DMS53 (cell line): ENCODE measurements at places on chromosomes 11 and 22.

GRCh38 chr11:5577101-5577500 is 3.6 kb upstream of the OR52B6 start:
- DNase-seq = no peak

DNA sequence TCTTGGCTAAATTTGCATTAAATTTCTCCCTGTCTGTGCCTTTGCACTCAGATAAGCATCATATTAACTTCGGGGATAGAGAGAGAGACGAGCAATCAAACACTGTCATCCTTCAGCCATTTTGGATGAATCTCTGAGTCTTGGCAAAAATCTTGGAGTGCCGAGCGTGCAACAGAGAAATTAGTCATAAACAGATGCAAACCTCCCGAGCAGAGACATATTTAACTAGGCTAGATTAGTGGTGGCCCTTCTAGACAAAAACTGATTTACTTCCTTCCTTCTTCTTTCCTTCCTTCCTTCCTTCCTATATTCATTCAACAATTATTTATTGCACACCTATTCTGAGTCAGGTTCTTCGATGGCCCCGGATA is 114.4 kb upstream of the BLID start:
- DNase-seq = no peak

- DNase-seq = no peak
Observed at GRCh38 chr11:23594755-23595154, 734.5 kb upstream of the CCDC179 start.

- DNase-seq = no peak
Observed at GRCh38 chr11:131695889-131696429, 325.5 kb downstream of the NTM start.

GRCh38 chr22:17074648-17075002 is 10.2 kb upstream of the IL17RA start:
- peak; percentile 29 for DNase-seq

GRCh38 chr11:70368961-70369360 is 29.4 kb upstream of the CTTN start:
- no peak for DNase-seq

DNA sequence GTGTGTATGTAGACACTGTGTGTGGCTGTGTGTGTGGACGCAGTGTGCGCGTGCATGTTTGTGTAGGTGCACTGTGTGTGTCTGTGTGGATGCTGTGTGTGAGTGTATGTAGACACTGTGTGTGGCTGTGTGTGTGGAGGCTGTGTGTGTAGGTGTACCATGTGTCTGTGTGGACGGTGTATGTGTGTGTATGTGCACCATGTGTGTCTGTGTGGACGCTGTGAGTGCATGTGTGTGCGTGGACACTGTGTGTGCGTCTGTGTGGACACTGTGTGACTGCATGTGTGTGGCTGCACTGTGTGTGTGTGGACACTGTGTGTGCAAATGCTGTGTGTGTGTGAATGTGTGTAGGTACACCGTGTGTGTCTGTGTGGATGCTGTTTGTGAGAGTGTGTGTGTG is 10.3 kb downstream of the TRPM5 start:
- DNase-seq = no peak

GRCh38 chr11:87456499-87456898 is 418.8 kb downstream of the TMEM135 start:
- no peak for DNase-seq

GRCh38 chr11:1218256-1218787 is 4.5 kb upstream of the MUC5B start:
- DNase-seq = no peak

- DNase-seq = peak; percentile 18
Observed at GRCh38 chr11:27795955-27796861, 96.0 kb upstream of the BDNF start.

GRCh38 chr22:19207401-19207808 is 28.9 kb upstream of the SLC25A1 start:
- DNase-seq = peak; percentile 16

DNA sequence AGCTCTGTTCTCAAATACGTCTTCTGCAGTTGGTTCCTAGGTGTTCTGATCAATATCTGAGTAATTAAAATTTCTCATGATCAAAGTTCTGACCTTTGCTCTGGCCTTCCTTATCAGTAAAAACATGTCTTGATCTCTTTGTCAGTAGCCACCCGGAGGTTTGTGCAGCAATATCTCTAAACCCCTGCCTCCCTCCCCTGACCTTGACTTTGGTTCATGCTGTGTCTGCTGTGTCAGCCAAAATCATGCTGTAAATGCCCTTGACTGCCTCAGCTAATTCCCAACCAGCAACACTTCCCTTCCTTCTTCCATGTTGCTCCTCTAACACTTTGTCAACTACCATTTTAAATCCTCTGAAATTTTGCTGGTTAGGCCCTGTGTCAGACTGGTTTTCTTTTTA is 424.7 kb downstream of the FAM181B start:
- no peak for DNase-seq

- no peak for DNase-seq
Observed at GRCh38 chr11:128330203-128330602, 257.2 kb downstream of the ETS1 start.

DNA sequence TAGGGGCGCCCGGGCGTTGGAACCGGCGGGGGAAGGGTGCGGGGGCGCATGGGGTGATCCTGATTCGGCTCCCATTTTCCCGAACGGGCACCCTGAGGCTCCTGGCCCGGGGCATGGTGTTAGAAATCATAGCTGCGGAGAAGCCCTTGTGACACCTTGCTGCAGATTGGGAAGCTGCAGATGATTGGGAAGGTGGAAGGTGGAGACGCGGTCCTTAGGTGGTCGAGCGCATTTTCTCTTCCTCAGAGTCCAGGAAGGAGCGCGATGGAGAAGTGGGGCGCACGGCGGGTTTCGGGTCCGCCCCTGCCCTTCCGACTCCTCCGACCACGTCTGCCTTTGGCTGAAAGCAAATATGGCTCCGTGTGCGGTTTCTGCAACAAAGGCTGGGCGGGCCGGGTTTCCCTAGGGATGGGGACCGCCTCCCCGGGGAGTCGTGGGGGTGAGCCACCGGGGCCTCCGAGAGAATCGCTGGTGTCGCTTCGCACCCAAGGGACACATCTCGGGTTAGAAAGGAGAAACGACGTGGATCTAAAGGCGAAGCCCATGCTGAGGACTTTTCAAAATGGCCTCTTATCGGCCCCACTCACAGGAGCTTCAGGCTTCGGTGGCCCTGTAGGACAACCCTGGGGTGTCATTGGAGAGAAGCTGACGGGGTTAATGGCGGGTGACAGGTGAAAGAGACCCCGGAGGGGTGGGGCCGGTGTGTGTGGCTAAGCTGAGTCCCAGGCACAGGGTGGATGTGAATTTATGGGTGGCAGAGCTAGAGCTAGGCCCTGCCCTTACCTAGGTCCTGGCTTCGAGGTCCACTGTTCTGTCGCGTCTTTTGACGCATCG is 707 bp upstream of the FTH1 start:
- DNase-seq = peak; percentile 76
